Dermis microvascular lymphatic vessel endothelial cell (primary cell): ENCODE measurements at places on chromosomes 5 and 9. TPM values are rescaled to one million over a fixed set of nuclear protein-coding genes. Genes with fewer than 3 reads are reported as not detected.

DNA sequence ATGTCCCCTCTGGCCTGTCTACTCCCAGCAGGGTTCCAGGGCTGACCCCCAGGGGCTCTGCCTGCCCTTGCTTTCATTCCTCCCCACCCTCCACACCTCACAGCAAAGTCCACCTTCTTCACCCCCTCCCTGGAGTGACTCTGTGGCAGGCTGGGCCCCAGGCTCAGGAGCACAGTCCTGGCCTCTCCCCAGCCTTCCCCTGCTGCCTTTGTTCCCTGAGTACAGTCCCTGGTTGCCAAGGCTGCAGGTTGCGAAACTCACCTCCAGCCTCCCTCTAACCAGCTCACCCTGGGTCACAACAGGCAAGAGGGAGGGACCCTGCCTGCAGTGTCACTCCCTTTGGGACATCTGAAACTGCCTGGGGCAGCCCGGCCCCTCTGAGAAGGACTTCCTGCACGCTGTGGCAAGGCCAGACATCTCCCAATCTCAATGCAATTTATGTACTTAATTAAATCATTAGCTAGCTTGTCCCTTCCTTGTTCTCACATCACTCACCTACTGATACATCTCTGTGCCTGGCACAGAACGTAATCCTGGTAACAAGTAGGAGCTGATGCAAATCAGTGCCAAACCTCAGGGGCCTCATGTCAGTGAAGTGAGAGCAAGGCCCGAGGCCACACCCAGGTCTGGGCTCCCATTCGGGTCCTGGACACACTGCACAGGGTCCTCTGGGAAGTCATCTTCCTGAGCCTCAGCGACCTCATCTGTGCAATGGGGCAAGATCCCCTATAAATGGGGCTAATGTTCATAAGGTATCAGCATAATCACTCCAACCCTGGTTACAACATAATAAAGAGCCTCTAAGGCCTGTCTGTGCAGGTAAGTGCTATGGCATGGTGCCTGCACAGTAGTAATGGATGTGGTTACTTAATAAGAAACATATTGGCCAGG, 27.3 kb upstream of the TRIM14 start:
- DNase-seq: no peak

HTR4 gene
- not detected in 2 replicates for total RNA-seq

DNA sequence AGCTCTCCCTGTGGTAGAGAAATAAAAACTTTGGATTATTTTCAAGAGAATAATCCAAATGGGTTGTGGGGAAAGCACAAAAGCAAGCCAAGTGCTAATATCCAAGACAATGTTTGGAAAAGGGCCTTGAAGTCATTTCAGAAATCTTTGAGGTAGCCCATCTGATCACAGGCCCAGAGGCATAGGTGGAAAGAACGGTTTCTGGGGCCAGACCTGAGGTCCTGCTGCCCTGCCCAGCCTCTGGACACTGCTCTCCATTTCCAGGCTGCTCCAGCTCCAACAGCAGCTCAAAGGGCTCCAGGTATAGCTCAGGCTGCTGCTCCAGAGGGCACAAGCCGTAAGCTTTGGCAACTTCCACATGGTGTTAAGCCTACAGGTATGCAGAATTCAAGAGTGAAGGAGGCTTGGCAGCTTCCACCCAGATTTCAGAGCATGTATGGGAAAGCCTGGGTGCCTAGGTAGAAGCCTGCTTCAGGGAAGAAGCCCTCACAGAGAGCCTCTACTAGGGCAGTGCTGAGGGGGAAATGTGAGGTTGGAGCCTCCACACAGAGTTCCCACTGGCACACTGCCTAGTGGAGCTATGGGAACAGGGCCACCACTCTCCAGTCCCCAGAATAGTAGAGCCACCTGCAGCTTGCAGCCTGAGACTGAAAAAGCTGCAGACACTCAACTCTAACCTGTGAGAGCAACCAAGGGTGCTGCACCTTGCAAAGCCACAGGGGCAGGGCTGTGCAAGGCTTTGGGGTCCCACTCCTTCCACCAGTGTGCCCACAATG, 133.1 kb downstream of the PIK3R1 start:
- DNase-seq: no peak

FOXD1 gene
- under 0.01 and 0.13 TPM in 2 replicates for total RNA-seq

ACTBL2 gene
- not detected in 2 replicates for total RNA-seq

PCA3 gene
- 0.25 TPM in 1 of 2 replicates, not detected in the other for total RNA-seq
